ENCODE measurements at places on chromosomes 1 and 21.

DNA sequence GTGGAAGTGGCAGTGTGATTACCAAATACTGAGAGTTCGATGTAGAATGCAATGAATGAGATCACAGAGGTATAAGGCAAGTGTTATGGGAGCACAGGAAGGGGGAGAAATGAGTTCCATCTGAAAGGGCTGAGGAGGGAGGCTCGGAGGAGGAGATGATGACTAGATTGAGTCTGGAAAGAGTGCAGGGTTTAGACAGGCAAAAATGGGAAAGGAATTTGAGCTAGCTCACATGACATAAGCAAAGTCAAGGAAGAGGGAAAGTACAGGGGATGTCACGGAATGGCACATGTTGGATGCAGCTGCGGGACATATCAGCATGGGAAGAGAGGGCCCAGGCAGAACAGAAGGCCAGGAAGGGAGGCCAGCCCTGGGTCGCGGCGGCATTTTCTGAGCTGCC lies 132.7 kb downstream of the RUNX1 start:
- DNase-seq: no peak

DNA sequence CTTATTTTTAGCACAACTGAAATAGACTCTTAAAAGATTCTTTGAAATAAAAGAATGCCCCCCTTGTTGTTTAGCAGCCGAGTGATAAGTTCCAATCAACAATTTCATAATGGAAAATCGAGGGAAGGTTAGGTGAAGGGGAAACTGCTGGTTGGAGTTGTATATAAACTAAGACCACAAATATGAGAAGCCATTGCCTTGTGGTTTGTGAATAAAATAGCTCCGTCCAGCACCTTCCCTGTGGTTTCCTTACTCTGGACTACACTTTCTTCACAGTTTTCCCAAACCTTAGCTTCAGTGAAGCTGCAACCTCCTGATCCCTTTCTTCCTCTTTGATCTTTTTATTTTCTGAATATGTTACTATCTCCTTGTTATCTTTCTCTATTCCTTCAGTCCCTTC lies 6.7 kb upstream of the RAB3GAP2 start:
- DNase-seq: no peak

DNA sequence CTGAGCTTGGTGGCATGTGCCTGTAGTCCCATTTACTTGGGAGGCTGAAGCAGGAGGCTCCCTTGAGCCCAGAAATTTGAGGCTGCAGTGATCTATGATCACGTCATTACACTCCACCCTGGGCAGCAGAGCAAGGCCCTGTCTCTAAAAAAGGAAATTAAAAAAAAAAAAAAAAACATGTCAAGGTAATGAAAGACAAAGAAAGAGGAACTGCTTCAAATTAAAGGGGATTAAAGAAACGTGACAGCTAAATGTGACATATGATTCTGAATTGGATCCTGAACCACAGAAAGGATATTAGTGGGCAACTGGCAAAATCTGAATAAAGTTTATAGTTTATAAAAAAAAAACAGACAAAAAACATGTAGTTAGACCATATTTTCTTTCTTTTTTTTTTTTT lies 3.8 kb upstream of the C2CD4D start:
- DNase-seq: no peak

DNA sequence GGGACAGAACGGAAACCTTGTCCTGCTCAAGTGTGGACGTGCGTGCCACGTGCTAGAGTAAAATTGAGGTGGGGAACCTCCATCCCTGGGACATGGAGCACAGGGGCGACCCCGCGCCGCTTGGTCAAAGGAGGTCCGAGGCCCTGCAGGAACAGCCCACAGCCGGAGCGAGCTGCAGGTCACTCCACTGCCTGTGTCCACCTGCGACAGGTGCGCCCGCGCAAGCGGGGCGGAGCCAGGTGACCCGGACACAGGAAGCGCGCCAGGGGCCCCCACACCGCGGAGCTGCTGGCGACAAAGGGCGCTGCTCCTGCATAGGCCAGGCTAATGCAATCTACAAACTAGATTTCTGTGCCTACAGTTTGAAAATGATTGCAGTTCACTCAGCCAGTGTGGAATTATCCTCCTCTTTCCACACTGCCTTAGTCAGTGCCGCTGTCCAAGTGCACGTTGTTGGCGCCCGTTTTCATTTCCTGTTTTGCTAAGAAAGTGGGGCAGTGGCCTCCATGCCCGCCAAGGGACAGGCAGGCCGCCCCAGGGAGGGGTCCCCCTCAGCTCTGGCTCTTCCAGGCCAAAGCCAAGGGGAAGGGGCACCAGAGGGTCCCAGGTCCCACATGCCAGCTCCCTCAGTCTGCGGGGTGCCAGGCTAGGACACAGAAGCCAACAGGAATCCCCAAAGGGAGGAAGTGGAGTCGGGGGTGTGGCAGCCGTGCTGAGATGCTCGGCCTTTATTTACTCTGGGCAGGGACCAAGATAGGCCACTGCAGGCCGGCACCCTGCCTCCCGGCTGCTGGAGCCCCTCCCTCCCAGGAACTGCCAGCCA lies 4.3 kb upstream of the NADK start:
- DNase-seq: peak; percentile 44

DNA sequence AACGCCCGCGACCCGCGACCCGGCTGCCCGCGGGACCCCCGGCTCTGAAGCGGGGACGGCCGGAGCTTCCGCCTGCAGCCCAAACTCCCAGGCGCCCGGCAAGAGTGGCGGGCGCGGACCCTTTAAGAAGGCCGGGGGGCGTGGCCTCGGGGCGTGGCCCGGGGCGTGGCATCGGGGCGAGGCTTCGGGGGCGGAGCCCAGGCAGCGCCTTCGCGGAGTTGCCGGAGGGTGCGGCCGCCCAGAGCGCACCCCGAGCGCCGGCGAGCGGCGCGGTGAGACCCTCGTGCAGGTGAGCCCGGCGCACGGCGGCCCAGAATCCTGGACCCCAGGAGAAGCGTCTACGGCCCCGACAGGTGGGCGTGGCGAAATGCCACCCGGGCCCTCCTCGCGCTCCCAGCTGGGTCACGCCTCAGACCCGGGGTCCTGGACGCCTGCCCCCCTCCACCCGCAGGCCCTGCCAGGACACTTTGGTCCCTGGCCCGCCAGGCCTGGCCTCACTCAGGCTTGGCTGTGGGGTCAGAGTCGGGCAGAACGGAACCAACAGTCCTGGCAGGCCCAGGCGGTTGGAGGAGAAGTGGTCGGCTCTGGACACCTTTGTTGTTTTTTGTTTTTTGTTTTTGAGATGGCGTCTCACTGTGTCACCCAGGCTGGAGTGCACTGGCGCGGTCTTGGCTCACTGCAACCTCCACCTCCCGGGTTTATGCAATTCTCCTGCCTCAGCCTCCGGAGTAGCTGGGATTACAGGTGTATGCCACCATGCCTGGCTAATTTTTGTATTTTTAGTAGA lies 14.4 kb downstream of the RNF223 start:
- peak; percentile 94 for DNase-seq

DNA sequence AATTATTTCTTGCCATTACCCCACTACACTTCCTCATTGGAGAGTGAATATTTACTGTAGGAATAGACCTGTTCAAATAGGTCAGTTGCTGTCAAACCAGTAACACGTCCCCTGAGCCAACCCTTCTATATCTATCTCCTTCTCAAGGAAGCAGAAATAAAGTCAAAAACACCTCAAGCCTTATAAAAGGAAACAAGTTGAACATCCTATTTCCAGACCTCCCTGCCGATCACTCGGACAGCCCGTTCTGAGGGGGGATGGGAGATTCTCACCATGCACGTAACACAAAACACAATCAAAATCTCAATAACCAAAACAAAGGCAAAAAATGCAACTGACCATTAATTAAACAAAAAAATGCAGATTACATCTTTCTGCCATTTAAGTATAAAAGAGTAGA lies 121.5 kb upstream of the KRTAP19-8 start:
- DNase-seq: no peak

DNA sequence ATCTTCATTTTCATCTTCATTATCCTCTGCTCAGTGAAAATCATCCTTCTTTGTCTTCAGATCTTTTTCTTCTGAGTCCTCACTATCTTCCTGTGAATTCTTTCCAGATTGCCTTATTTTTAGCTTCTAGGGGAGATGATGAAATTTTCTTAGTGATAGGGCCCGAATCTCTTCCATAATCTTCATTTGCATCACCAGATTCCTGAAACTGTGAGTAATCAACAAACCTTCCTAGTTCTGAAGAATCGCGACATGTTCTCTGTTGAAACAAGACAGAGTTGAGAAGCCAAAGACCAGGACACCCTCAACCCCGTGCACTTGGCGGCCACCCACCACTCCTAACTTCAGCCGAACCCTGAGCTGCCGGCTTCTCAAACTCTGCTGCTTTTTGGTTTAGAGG lies 92.8 kb upstream of the CDC42BPA start:
- no peak for DNase-seq

DNA sequence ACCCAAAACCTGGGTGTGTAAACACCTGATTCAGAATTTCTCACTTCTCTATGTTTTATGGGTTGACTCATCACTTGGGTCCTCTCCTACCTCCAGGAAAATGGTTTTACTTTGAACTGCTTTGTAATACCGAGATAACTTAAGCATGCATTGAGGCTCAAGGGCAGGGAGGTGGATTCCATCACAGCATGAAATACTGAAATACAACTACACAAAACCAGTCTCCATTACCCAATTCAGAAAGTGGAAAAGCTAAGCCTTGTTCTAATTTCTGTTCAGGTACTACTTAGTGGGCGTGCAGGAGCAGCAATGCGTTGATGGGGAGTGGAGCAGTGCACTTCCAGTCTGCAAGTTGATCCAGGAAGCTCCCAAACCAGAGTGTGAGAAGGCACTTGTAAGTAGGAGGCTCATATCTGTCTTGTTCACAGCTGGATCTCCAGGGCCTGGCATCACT lies 6.1 kb upstream of the C4BPA start:
- DNase-seq: peak; percentile 51

- DNase-seq: no peak
Observed at GRCh38 chr21:42545745-42546144, 32.1 kb downstream of the SLC37A1 start.

DNA sequence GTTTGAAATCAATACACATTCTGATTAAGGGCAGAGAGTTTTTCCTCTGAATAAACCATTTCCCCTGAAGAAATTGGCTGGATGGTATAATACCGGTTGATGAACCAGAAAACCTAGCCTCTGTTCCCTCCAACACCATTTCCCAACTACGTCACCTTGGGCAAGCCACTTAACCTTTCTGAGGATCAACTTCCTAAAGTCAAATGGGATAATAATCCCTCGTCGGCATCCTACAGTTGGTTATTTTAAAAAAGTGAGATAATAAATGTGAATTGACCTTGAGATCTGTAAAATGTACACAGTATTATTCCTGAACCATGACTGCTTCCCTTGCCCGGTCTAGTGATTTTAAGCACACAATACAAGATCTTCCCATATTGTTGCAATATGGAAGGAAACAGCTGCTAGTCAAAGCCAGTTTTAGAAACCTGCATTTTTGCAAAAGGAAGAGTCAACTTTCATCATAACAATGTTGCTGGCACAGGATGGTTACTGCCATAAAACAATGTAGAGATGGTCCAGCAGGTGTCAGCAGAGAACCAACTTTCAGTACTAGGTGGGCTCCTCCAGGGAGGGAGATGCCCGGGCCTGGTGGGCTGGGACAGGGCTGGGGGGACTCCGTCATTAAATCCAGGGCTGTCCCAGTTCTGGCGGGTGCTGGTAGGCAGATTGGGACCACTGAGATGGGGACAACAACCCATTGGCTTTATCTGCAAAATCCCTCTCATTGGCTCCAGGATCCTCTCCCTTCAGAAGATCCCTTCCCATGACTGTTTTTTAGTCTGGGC lies 5.2 kb upstream of the HLX start:
- DNase-seq: peak; percentile 27

DNA sequence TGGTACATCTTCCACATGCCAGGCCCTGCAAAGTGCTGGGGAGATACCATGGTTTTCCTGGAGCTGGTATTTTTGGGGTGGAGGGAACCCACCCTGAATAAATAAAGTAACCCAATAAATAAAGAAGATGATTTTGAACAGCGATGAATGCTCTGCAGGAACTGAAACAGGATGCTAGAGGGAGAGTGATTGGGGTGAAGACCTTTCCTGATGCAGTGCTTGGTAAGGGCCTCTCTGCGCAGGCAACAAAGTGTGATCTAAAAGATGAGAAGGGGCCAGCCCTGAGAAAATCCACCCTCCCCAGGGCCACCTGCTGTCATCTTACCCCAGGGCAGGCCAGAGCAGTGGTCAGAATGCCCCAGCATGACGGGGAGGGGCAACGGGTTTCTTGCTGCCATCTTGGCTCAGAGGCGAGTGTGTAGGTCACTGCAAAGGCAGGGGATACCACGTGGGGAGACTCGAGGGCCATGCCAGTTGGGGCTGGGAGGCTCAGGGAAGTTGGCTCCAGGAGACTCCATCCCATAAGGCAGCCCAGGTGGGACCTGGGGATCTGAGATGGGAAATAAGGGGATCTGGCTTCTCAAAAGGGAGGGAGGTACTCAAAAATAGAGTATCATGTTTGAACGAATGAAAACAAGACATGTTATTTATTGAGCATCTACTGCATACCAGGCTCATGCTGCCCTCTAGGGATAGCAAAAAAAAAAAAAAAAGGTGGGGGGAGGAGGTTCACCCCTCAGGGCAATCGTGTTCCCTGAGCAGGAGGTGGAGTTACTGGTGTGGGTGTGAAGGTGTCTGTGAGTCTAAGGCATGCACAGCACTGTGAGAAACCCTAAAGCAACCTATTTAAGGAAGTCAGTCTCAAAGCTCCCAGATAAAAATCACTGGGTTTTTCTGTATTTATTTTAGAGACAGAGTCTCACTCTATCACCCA lies 2.8 kb downstream of the SRARP start:
- DNase-seq: peak; percentile 26

- DNase-seq: peak; percentile 32
Observed at GRCh38 chr21:30434033-30434631, 4.1 kb downstream of the KRTAP13-4 start.

DNA sequence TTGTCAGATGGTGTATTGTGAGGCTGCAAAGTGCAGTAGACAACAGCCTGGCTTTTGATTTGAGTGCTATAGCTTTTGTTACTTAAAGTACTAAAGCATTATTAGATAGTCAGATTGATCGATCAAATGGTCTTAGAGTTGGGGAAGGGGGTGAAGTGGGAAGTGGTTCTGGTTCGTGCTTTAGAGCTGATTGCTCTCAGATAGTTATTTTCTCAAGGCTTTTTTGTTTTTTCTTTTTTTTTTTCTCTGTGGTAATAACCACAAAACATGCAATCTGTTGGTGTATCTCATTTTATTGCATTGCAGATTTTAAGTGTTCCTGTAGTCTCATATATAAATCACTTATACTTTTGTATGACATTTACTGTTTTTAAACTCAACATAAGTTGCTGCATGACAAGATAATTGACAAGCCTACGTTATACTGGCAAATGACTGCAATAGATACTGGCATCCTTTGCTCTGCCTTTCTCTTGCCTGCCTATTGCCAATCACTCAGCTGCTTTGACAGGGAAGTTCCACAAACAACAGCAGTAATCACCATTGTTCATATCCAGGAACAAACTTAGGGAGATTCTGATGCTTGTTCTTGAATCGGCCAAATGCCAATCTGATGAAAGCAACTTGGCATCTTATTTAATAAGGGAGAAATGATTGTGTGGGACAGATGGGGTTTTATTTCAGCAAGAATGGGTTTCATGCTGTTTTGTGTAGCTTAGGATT lies 125.0 kb upstream of the B3GALT2 start:
- DNase-seq: no peak
